NCI-H2107 (cell line): ENCODE measurements at places on chromosomes 2 and 18.

- DNase-seq, result no peak
These were observed 148.1 kb downstream of the ZNF407 start for GRCh38 chr18:74745633-74746403.

GRCh38 chr2:3429066-3429610, 49.6 kb downstream of the TRAPPC12 start:
- no peak for DNase-seq

- no peak for DNase-seq
These were observed 22.0 kb upstream of the SP9 start for GRCh38 chr2:174312581-174313234.

DNA sequence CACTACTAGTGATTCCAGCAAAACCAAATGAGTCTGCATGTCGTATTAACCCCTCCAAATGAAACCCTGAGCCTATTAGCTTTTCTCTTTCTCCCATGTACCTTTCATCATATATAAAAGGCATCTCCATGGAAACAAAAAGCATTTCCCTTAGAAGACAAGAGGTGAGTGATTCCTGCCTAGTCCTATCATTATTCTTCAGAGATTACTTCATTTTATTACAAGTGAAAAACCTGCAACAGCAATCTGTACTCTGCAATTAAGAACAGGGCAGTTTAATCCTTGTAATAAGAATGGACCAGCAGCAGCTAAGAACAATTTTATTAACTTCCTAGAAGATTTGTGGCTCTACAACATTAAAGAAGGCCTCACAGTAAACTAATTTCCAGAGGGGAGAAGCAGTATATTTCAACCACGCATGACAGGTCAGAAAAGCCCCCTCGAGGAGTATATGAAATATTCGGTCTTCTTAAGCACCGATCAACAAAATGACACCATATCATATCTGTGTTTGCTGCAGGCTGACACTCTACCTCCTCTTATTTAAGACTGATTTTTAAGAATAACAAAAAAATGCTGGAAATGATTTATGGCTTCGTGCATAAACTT, 132.3 kb upstream of the TFPI start:
- no peak for DNase-seq

GRCh38 chr18:36469461-36469860, 171.9 kb downstream of the FHOD3 start:
- DNase-seq, result no peak

- no peak for DNase-seq
These were observed 268.0 kb upstream of the LRATD1 start for GRCh38 chr2:14364471-14364870.

DNA sequence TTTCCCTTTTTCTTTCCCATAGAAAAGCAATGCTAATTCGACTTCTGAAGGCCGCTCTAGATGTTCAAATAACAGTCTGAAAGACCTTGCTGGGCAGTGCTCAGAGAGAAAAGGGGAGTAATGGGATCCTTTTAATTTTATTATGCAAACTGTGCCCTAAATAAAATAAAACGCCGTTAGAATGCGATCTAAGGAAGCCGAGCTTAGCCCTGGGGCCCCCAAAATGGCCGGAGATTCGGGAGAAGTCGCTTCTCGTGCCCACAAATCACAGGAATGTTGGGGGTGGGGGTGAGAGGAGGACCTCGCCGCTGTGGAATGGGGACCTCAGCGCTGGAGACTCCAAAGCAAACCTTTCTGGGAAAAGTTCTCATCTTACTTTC, 8.4 kb upstream of the POU3F3 start:
- no peak for DNase-seq

DNA sequence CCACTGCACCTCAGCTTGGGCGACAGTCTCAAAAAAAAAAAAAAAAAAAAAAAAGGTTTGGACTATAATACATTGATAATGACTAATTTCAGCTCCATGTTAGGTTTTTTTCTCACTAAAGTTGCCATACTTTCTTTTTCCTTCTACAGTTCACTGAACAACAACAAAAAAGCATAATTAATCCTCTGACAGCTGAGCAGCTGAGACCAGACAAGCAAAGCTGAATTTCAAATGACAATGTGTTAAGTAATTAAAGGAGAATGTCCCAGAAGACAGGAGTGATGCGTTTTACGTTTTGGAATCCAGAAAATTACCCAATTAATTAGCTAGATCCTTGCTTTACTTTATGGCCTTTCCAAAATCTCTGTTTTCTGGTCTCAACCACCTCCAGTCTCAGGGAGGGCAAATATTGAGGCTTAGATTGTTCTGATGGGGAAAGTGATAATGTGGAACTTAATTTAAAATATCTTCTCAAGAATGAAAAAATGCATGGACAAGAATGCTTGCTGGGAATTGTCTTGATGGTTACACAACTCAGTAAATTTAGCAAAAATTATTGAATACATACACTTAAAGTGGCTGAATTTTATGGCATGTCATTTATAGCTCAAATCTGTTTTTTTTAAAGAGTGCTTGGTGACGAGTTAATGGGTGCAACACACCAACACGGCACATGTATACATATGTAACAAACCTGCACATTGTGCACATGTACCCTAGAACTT, 17.4 kb upstream of the RMDN2 start:
- no peak for DNase-seq

- DNase-seq, result no peak
These were observed 108.9 kb downstream of the TAF4B start for GRCh38 chr18:26335156-26335555.

DNA sequence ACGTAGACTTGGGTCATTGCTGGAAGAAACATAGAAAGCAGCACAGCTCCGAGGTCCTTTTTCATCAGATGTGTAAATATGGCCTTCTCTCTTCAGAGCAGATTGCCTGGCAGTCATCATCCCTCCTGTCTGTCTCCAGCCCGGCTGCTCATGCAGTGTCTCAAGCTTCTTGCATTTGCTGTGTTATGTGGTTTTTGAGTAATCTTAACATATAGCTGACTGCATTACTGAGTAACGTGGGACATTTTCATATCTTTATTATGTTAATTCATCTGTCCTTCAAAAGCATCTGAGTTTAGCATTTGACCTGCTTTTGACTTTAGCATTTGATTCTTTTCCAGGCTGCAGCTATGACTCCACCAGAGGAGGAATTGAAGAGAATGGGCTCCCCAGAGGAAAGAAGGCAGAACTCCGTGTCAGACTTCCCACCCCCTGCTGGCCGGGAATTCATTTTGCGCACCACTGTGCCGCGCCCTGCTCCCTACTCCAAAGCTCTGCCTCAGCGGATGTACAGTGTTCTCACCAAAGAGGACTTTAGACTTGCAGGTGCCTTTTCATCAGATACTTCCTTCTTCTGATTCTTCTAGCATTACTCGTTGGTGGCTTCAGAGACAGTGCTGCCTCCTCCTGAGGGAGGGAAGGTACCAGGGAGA, 116.2 kb downstream of the RAB3GAP1 start:
- no peak for DNase-seq
